ENCODE measurements at places on chromosomes 6 and 20.

DNA sequence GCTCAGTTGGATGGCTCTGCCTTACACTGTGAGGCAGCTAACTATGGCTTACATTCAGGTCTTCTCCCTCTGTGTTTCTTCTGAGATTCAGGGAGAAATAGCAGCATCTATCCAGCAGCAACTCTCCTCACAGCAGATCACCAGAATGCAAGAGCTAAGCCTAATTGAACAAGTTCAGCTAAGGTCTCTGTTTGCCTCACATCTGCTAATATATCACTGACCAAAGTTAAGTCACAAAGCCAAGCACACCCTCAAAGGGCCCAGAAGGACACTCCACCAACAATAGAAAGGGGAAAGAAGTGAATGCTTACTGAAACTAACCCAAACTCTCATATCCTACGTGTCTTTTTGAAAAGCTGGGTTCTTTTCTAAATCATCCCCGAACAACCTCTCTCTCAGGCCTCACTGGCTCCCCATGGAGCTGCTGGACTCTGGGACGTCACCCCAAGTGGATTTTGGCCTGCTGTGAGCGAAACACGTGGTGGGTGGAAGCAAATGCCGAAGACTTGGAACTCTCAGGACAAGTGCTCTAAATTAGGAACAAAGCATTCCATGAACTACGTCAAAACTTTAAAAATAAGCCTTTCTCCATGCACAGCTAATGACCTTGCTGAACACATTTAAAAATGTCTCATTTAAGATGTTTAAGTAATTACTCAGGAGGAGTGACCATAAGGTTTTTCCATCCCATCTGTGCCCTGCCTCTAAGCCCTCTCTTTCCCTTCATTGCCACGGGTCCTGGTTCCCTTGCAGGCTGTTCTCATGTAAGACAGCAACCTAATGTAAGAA is 167.5 kb upstream of the PLCB4 start:
- no peak for DNase-seq

GRCh38 chr20:58043236-58044140 is 185.0 kb downstream of the ANKRD60 start:
- DNase-seq, result no peak

- DNase-seq, result no peak
Observed at GRCh38 chr6:129634411-129635230, 75.4 kb downstream of the ARHGAP18 start.

GRCh38 chr6:33414592-33415271 is 3.2 kb downstream of the CUTA start:
- no peak for DNase-seq

GRCh38 chr6:181049-181654 is 111.1 kb upstream of the DUSP22 start:
- no peak for DNase-seq

- DNase-seq, result no peak
Observed at GRCh38 chr6:163662604-163663225, 248.2 kb downstream of the QKI start.

All from AG09309 (cell line).